Left hindlimb (tissue), 1 donor: ENCODE measurements at places on chromosomes 4 and X.

GRCh38 chrX:17595456-17596035 is 141.7 kb upstream of the SCML1 start:
- no peak for DNase-seq

DNA sequence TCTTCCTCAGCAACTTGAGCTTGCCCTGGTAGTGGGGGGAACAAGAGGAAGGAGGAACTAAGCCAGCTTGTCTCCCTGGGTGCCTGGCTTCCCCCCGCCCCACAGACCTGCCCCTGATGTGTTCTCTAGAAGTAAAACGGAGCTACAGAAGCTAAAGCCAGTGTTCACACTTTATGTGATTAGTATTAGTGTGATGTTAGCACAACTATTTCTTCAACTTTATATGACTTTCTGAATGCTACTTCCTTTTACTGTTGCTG is 10.7 kb downstream of the RGS12 start:
- DNase-seq, result no peak

GRCh38 chr4:4248885-4249203 is 821 bp upstream of the TMEM128 start:
- no peak for DNase-seq

DNA sequence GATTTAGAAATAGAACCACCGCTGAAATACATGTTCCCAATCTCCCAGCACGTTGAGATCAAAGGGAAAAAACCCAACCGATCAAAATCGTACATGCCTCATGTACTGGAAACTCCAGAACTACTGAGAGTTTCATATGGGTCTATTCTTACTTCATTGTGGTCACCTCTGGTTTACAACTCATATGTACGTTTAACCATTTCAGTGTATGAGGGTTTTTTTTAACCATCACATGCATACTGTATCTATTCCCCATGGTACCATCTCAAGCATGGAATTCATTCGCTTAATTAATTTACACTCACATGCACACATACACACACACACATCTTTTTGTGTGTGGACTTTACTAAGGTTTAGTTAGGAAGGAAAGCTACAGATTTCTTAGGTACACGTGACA is 46.0 kb upstream of the CLNK start:
- no peak for DNase-seq

DNA sequence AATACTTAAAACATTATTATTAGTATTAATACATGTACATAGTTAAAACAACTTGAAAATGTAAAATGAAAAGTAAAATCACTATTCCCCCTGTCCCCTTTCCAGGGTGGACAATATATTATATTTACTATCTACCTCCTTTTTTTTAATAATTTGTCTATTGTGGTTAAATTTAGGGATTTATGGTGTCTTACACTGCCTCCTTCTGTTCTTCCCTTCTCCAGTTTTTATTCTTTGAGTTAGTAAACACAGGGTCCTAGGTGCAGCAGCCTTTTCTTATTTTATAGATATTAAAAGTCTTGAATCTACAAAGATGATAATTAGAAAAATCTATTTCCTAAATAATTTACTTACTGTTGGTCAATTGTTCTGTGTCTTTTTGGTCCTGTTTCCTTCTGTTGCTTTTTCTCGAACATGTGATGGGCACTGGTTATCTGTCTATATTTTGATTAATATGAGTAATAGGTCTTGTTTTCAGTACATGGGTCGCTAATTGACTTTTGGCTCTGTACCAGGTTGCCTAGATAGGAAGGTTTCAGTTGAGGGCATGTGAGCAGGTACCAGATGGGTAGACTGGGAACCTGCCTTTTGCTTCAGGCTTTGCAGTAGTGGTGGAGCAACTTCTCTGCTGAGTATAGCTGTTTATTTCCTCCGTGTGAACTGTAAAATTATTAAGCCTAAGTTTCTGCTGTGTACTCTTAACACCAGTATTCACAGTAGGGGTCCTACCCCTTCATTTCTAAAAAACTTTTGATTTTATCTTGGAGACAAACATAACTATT is 1.1 kb downstream of the NUDT9 start:
- no peak for DNase-seq

DNA sequence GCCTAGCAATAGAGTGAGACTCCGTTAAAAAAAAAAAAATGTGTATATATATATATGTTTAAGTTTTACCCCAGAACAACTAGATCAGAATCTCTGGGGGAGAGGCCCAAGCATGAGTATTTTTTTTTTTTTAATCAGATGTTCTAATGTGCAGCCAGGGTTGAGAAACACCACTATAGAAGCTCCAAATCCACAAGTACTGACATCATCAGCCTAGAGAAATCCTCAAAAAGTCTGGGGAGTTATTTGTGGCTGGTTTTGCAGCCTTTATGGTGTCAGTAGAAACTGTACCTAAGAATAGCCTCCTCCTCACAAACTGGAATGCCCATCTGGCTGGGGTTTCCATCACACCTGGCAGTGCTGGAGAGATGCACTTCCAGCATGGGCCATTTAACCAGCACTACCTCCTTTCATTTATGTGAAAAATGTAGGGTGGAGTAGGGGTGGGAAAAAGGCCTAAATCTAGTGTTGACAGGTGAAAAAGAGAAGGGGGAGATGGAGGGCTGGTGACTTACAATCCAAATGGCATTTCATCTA is 93.5 kb downstream of the CBLL2 start:
- no peak for DNase-seq

DNA sequence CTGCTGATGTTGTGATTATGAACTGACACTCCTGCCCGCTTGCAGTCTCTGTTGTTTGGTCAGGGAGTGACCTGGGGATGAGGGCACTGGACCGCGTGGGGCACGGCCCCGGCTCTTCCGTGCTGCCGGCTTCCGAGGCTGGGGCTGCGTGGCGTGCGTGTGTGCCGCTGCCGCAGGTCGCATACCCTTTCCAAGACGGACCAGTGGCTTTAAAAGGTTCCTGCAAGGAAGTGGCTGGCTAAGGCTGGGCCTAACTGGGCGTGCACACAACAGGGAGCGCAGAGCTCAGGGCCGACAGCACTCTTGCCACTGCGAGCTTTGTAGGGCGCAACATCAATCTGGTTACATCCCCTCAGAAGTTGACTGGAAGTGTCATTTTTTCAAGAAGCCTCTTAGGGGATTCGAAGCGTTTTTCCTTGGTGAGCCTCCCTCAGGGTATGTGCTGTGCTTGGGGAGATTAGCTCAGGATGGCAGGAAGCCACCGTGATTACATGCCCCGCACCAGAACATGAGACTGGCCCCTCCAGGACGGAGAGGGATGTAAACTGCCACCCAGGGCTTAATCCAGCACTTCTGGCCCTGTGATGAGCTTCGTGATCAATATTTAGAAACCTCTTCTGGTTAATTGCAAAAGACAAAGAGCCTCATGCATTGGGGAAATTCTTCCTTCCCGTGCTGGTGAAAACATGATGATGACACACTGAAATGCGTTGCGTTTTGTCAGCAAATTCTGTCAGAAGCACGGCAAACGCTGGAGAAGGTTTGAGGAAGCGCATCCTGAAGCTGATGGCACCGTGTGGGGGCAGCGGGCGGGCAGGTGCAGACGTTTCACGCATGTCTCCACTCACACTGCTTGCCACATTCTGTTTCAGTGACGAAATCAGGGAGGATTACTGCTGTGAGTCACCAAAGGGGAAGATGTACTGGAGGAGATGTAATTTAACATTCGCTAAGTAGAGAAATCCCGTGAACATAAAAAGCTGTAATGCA is 11.1 kb downstream of the MAEA start:
- DNase-seq, result no peak

DNA sequence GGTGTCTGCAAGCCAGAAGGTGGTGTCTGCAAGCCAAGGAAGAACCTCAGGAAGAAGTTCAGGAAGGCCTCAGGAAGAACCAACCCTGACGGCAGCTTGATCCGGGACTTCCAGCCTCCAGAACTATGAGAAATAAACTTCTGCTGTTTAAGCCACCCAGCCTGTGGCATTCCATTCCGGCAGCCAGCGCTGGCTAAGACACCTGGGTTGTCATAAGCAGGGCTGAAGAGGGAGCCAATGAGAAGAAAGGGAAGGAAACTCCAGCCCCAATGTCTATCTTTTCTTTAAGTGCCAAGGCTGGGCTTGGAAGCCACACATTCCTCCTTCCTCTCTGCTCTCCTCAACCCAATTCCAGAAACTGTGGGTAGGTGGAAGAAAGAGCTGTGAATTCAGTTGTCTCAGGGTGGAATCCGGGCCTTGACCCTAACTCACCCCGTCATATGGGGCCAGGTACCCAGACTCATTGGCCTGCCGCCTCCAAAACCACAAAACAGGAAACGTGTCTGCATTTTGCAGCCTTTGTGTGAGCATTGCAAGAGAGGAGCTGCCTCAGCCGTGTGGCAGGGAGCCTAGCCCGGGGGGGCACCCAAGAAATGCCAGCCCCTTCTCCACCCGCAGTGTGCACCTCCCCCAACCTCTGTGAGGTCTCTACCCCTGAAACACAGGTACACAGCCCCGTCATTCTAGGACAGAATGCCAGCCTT is 26.8 kb downstream of the CRMP1 start:
- no peak for DNase-seq

DNA sequence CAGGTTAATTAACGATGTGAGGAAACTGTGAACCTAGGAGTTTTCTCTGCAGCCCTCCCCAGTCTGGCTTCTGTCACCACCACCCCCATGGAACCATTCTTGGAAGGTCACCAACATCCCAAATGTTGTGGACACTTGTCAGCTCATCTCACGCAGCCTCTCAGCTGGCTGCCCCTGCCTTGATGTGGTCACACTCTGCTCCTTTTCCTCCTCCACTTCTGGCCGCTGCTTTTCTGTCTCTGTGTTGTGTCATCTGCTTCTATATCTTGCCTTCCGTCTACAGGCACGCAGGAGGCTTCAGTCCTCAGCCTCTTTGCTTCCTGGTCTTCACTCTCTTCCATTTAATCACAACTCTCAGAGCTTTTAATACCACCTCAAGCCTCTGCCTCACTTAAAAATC is 371.5 kb upstream of the SLIT2 start:
- DNase-seq, result no peak

DNA sequence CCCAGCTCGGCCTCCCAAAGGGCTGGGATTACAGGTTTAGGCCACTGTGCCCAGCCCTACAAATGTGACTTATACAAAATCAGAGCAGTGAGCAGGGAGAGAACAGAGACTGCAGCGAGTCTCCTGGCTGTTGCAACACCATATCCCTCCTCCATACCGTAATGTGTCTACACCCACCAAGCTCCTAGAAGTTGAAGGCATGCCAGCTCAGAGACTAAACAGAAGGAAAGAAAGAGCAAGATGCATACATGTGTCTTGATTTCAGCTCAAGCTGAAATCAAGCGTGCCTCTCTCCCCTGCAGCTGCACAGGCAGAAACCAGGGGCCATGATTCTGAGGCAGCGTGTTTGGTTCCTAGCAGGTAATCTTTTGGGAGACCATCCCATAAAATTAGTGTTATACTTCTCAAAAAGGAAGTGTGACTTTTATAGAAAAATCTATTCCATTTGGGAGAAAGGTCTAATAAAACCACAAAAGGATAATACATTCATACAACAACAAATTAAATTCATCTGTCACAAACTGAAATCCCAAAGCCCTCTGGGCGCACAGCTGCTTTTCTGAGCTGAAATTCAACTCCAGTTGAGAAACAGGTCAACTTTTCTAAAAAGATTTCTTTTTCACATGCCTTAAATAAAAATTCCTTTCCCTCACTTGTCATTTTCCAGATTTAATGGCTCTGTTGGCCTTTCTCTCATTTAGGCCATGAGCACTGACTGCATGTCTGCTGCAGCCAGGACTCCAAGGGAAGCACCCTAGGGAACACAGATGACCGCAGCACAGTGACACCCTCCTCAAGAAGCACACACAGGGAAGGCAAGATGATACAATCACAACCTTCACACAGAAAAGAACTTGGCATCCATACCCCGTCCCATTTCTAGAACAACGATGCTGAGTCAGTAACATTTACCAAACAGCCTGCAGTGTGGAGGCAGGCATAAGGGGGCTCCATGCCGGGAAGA is 34.4 kb downstream of the AFAP1 start:
- peak; percentile 75 for DNase-seq

DNA sequence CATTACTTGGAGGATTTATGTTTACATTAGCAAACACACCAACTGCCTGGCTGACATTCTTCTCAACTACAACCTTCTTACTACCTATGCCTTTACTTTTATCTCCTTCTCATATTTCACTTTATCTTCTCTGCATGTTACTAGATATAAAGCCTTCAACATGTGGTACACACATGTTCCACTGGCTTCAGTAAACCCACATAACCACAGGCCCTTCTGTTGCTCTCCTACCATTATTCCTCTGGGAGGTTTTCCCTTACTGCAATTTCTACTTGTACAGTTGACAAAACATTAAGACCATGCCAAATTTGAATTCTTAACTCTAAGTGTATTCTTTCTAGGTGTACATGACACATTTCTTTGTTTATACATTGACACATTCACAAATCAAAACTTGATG is 133.1 kb downstream of the ARAP2 start:
- no peak for DNase-seq

DNA sequence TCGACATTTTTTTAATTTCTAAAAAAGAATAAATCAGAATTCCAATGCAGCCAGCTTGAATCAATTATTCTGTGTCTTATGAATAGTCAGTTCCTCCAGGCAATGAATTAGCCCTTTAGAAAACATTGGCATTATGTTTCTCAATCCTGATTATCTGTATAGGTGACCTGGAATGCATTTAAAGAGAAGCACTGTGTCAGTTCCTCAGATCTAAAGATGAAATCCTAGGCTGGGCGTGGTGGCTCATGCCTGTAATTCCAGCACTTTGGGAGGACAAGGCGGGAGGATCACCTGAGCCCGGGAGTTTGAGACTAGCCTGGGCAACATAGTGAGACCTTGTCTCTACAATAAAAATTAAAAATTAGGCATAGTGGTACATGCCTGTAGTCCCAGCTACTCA is 43.5 kb downstream of the MND1 start:
- no peak for DNase-seq

DNA sequence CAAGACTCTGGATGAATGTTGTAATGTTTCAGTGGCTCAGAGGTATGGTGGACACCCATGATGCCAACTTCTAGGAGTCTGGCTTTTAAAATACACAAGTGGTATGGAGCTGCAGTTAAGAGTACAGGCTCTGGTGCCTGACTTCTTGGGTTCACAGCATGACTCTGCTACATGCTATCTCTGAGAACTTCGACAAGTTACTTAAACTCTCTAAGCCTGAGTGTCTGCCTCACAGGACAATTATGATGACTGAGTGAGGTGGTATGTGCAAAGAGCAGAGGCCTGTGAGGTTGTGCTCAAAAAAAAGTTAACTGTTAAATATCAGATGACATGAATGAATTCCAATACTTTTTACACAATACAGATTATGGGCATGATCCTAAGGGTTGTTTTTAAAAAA is 90.9 kb upstream of the SRD5A3 start:
- no peak for DNase-seq

- no peak for DNase-seq
These were observed 71.4 kb downstream of the GBA3 start for GRCh38 chr4:22764183-22764582.

- DNase-seq, result no peak
These were observed 17.1 kb upstream of the GPRIN3 start for GRCh38 chr4:89324671-89325070.

DNA sequence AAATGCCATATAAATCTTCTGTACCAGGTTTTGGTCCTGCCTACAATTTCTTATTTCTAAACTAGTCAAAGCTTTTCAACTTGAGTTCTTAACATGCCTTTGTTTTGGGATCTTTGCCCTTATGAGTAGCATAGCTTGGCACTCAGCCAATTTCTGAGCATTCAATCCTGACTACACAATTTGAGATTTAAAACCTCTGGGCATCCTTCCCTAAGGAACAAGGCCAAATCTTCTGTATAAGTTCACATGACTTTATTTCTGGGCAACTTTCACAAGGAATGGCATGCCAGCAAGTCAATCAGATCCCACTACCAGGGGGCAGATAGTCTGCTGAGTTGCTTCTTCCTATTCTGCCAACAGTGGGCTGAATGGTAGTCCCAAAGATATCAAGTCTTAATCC is 254.2 kb downstream of the ADAMTS3 start:
- peak; percentile 37 for DNase-seq
